ENCODE measurements at places on chromosomes 3 and 15.
A peak's percentile ranks its signal among the peaks of the same experiment; 100 is the strongest.

- no peak for DNase-seq
Observed at GRCh38 chr3:127044996-127045395, 62.1 kb downstream of the PLXNA1 start.

- DNase-seq, result no peak
Observed at GRCh38 chr15:94168250-94168649, 63.1 kb upstream of the MCTP2 start.

DNA sequence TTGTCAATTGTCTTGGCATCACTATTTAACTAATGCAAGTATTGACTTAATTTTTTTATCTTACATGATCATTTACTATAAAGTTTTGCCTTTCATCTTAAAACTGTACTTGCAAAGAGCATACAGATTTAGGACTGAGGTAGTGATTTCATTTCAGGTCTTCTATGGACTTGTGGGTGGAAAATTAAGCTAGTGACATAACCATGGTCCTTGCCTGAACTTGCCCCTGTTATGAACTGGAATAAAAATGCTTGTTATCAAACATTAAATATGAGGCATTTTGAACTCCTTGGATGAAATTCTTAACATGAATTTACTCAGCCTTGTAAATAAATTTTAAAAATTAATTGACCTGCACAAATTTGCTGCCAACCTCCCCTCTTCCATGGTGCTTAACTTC lies 712.0 kb downstream of the NAALADL2 start:
- no peak for DNase-seq

DNA sequence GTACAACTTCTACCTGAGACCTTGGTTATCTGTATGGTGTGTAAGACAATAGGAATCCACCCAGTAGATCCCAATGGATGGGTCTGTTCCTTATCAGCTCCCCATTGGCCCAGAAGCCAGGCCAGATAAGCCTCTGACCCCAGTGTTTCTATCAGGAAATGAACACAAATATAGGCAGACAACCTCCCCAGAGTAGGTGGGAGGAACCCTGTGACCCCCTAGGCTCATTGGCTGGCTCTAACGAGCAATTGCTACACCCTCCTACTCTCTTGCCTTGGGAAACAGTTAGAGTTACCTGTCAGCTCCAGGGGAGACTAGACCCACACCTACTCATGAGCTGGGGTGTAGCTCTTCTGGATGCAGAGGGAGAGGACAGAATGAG lies 299.9 kb downstream of the UACA start:
- no peak for DNase-seq

DNA sequence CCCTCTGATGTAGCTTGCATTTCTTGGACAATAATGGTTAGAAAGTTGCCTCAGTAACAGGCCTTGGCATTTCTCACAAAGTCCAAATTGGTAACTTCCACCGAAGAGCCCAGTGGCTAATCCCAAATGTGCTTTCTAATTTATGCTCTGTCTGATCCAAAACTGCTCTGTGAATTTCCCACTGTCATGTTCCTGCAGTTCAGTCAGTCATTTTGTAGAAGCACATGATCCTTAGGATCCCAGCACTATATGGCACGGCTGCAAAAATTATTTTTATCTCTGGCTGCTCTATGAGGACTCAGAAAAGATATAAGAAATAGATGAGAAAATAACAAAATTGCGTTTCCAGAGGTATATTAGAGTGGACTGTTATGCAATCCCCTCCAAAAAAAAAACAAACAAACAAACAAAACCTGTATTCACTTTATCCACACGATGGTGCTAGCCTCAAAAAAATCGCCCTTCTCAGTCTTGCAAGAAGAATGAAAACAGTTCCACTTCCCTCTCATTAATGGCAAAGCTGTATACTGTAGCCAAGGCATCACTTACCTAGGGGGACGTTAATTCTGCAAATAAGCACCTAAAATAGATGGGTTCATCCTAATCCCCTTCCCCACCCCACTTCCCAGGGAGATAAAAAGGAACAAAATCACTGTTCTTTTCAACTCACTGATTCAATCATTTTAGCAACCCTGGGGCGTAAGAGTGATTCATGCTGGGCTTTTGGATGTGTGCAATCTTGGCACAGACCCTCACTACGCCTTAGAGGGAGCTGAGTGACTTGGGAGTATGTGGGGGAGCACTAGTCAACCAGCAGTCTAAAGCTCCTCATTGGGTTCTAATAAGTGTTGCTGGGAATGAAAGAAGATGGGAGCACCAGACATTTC lies 61.3 kb downstream of the TMCO5A start:
- DNase-seq, result peak; percentile 51

Measured in fibroblast of skin of left quadriceps (primary cell).